ENCODE measurements at places on chromosomes 2 and 18.

GRCh38 chr2:17935242-17935885, 56.9 kb downstream of the KCNS3 start:
- no peak for DNase-seq

DNA sequence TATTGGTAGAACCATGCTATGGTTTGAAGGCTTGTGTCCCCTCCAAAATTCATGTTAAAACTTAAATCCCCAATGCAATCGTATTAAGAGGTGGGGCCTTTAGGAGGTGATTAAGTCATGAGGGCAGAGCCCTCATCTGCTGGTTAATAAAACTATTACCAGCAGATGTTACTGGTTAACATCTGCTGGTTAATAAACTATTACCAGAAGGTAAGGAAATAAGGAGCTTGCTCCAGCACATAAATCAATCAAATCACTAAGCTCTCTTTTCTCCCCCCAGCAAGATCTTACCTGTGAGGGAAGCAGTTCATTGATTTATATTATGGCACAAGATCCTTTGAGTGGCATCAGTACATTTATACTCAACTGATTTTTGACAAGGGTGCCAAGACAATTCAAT, 96.9 kb downstream of the AAK1 start:
- DNase-seq = no peak

- no peak for DNase-seq
These were observed 77.0 kb downstream of the LANCL1 start for GRCh38 chr2:210399440-210400041.

- DNase-seq = peak; percentile 14
These were observed at the start of gene MYCN for GRCh38 chr2:15939854-15940660. MYCN (plus strand) TSS chr2:15940550; CDS start chr2:15942065, 1,515 bp downstream.

DNA sequence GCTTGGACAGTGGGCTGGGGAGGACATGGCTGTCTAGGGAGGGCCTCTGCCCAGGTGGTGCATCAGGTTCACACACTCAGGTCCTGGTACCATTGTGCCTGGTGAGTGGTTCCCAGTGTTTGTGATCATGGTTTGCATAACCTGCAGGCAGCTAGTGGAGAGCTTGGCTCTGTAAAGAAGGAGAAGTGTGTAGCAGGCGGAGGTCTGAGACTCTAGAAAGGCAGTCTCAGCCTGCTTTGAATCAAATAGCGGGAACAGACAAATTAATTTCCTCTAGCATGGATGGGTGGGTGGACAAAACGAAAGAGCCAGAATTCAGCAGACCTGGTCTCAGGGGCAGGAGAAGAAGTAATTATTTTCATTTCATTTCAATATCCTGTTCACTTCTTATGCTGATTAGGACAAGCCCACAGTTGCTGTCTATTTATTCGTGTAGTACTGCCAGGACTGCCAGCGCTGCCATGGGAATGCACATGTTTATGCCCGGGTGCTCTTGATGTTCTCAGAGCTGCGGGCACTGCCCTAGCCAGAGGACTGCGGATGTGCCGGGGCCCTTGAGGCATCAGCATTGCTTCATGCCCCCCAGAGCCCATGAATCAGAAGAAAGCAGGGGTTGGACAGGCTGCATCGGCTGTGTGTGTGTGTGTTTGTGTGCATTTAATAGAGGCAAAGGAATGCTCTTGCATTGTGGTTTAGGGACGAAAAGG, 45.4 kb upstream of the DLX2 start:
- no peak for DNase-seq

DNA sequence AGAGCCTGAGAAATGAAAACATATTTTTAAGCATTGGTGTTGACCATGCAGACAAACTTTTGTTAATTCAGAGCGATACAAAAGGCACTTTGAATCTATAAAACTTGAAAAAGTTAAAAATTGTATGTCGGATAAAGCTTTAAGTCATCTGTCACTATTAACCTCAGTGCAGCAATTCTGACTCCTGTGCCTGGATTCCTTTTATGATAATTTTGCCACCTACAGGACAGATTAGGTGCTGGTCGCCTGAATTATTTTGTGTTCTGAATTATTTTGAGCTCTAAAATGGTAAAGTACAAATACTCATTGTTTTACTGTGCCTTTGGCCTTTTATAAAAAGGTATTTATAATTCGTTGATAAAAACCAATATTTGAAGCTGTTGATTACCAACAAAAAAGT, 19.4 kb upstream of the RNF138 start:
- DNase-seq = no peak

- DNase-seq = no peak
These were observed 5.4 kb downstream of the CXCR4 start for GRCh38 chr2:136112317-136113208.

DNA sequence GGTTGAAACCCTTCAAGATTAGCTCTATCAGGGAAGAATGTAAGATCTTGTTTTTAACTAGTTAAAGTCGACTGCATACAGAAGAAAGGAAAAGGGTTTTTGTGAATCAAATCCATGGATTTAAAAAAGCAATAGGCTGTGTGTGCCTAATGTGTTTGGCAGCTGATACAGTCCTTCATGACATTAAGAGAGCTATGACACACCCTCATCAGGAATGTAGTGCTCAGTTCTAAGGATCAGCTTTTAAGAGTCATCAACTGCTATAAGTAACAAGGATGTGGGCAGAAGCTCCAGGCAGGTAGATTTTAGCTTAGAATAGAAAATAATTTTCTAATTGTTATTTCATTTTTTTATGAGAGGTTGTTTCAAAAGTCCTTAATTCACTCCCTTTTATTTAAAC, 52.9 kb downstream of the PPP1R1C start:
- DNase-seq = no peak

GRCh38 chr18:45212181-45213039, 402.9 kb upstream of the SLC14A2 start:
- DNase-seq = peak; percentile 59

GRCh38 chr2:239539776-239540100, 138.9 kb upstream of the HDAC4 start:
- no peak for DNase-seq

GRCh38 chr2:215507136-215507535, 71.3 kb upstream of the FN1 start:
- no peak for DNase-seq

GRCh38 chr2:186912979-186913378, 64.0 kb upstream of the ZSWIM2 start:
- no peak for DNase-seq

- DNase-seq = no peak
These were observed 2.3 kb upstream of the TMEM37 start for GRCh38 chr2:119429225-119429981.

DNA sequence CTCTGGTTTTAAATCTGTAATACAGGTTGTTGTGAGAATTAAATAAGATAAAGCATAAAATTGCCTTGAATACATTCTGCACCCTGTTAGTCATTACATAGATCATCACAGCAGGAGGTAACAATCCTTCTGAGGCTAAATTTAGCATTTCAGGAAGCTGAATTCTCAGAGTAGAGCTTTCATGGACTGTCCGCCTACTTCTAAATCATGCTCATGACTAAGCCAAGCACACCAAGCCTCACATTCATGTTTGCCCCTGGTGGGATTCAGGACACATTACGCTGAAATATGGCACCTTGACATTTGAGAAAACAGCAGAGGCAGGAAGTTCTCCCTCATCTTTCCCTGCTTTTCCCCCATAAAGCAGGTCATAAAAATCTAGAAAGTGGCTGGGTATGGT, 16.6 kb upstream of the PIK3C3 start:
- DNase-seq = no peak

DNA sequence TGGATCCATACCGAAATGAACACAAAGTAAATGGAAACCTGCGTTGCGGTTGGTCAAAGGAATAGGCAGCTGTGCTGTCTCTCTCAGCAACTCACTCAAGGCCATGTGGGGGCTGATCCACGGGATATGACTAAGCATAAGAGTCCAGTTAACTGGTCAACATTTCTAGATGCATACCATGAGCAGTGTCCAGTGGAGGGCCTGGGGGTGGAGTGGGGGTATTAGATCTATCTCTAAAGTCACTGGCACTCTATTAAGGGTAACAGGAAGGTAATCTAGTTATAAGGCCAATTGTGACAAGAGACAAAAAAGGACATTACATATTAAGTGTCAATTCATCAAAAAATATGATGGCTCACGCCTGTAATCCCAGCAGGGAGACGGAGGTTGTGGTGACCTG, 136.8 kb downstream of the TTC32 start:
- no peak for DNase-seq

DNA sequence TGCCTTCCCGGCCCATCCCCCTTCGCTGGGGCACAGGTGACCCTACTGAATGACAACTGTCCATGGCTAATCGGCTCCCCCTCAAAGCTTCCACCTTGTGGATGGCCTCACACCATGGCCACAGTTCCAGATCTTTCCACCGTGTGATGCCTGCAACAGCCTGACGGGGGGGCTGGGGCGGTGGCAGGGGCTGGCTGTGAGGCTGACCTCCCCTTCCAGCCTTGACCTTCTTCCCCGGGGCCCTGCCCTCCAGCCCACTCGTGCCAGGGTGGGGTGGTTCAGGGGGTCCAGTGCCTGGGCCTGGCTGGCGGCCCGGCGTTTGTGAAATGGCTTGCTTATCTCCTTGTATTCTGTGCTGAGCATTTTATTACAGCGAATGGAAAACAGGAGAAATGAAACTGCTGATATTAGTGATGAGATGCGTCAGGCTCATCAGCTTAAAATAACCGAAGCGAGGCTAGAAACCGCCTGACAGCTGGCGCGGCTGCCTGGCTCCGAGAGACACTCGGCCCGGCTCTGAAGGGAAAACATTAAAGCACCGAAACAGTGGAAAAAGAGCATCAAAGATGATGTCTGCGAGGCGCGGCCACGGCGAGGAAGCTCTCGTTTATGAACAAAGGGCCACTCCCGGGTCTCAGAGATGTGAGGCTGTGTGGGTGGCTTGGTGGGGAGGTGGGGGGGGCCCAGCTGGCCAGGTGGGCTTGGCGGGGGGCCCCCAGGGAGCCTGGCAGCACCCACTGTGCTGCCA, 916 bp upstream of the PDCD1 start:
- peak; percentile 48 for DNase-seq

- no peak for DNase-seq
These were observed 562.5 kb upstream of the FAM98A start for GRCh38 chr2:34161549-34161948.

GRCh38 chr18:67432806-67433205, 83.7 kb downstream of the DSEL start:
- DNase-seq = no peak

DNA sequence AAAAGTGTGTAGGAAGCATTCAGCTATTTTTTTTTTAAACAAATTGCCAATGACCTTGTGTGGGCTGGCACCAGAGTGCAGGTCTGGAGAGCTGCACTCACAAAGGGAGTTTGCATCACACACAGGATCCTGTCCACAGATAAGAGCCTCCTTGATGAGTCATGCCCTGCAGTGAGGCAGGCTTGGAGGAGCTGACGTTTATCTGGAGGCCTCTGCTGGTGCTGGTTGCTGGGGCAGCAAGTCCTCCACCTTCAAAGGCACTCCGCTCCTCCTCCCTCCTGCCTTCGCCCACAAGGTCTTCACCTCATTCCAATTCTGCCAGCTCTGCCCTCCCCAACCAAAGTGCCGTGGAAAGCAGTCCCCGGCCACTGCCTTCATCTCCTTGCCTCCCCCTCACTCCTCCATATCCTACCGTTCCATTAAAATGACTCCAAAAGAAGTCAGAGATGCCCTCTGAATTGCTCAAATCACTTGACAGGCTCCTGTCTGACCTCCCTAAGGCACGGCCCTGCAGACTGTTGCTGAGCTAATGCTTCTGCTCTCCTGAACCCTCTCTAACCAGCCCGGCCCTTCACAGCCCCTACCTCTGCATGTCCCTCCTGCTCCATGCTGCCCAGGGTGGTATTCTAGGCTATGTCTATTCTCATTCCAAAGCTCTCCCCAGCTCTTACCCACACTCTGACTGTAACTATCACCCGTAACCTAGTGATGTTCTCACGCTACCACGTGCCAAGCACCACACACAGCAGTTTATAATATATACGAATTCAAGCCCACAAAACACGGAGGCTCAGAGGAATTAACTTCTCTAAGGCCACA, 30.9 kb downstream of the LONRF2 start:
- peak; percentile 77 for DNase-seq

DNA sequence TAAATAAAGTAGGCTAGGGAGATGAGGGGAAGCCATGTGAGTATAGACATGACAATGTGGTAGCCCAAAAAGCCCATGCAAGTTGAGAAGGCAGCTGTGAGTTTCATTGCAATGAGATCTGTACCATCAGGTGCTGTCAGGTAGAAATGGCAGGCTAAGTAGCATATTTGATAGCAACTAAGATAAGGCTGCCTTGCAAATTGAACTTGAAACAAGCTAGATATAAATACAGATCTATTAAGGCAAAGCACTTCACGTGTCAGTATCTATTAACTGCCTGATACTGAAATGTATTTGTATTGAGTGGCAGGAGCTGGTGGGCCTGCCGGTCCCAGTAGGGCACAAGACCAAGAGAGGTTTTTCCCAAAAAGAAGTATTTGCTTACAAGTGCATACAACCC, 419.9 kb downstream of the TDRD15 start:
- no peak for DNase-seq

DNA sequence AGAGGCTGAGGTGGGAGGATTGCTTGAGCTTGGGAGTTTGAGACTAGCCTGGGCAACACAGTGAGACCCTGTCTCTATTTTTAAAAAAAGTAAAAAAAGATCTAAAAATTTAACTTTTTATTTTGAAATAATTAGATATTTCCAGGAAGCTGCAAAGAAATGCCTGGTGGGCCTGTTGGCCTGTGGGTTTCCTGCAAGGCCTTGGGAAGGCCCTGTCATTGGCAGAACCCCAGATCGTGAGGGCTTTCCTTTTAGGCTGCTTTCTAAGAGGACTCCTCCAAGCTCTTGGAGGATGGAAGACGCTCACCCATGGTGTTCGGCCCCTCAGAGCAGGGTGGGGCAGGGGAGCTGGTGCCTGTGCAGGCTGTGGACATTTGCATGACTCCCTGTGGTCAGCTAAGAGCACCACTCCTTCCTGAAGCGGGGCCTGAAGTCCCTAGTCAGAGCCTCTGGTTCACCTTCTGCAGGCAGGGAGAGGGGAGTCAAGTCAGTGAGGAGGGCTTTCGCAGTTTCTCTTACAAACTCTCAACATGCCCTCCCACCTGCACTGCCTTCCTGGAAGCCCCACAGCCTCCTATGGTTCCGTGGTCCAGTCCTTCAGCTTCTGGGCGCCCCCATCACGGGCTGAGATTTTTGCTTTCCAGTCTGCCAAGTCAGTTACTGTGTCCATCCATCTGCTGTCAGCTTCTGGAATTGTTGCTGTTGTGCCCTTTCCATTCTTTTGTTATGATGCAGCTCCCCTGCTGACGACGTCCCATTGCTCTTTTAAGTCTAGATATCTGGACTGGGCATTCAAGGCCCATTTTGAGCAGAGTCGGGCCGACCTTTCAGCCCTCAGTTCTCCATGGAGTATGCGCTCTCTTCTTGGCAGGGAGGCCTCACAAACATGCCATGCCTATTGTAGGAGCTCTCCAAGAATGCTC, 6.6 kb downstream of the PROC start:
- DNase-seq = no peak

- DNase-seq = no peak
These were observed 6.2 kb downstream of the PKDCC start for GRCh38 chr2:42053791-42054701.

DNA sequence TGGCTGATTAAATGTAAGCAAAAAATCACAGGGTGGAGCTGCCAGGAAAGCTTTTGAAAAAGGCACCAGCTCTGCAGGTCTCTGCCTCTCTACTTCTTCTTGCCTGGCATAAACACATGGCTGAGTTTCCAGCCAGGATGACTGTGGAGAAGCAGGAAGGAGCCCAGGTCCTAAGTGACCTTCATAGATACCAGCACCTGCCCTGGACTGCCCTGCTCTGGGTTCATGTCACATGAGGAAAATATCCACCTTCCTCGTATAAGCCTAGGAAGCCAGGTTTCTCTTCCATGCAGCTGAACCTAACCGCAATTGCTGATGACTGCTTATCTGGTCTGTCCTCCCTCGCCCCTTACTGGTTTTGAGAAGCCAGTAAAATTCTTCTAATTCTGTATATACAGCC, 47.8 kb upstream of the CREB1 start:
- DNase-seq = no peak
